ENCODE measurements at places on chromosomes 12 and 14. TPM values are rescaled to one million over a fixed set of nuclear protein-coding genes. Genes with fewer than 3 reads are reported as not detected.

The FOXN4 gene
- not detected for total RNA-seq

- no peak for DNase-seq
- no peak overlapping the region for H3K4me3 ChIP-seq
- H3K4me1 ChIP-seq: peaks cover 9% of the 10 kb centered on the region
- H3K36me3 ChIP-seq: peaks cover 24% of the 10 kb centered on the region
- no peak overlapping the region for H3K27ac ChIP-seq
Measured at GRCh38 chr14:75469164-75469563, 41.3 kb downstream of the JDP2 start.

- H3K36me3 ChIP-seq: no peaks in the 10 kb centered on the region
- no peak for DNase-seq
- no peak overlapping the region for H3K4me3 ChIP-seq
- H3K4me1 ChIP-seq: no peaks in the 10 kb centered on the region
Measured at GRCh38 chr14:42719391-42719790, 1112.7 kb downstream of the LRFN5 start.

The LTB4R2 gene
- 66.5 TPM for total RNA-seq

The SARNP gene
- 33.1 TPM for total RNA-seq

The ALX1 gene
- 2.0 TPM for total RNA-seq

DNA sequence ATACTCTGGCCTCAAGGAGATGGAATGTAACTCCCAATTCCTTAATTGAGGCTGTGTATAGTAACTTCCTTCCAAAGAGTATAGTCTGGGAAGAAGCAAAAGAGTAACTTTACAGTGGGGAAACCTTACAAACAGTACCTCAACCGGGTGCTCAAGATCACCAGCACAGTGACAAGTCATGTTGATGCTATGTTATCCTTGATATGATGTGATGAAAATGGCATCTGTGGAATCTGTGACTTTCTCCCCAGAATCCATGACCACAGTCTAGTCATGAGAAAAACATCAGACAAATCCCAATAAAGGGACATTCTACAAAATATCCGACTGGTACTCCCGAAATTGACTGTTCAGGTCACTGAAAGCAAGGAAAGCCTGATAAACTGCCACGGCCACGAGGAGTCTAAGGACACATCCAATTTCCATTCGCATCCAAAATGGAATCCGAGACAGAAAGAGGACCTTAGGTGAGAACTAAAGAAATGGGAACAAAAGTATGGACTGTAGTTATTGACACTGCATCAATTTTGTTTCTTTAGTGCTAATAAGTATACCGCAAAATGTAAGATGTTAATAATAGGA is 97.3 kb upstream of the FRMD6 start:
- peaks cover 8% of the 10 kb centered on the region for H3K4me1 ChIP-seq
- no peak overlapping the region for H3K4me3 ChIP-seq
- no peak for DNase-seq
- no peaks in the 10 kb centered on the region for H3K27me3 ChIP-seq
- H3K27ac ChIP-seq: no peak overlapping the region
- no peaks in the 10 kb centered on the region for H3K36me3 ChIP-seq

DNA sequence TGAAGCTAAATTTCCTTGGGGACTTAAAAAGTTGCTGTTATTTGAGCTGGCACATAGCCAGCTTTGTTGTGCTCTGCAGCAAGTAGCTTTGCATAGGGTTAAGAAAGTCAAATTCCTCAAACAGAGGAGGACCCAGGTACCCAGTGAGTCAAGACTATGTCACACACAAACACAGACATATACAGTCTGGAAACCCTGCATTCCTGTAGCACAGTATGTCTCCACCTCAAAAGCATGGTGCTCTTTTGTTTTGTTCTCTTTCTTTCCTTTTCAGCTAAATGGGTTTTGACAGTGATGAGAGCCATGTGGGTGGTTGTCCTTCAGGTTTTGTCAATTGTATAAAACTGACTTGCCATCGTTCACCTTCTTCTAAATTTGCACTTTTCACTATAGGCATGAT is 179.6 kb upstream of the DIO2 start:
- no peaks in the 10 kb centered on the region for H3K27me3 ChIP-seq
- H3K27ac ChIP-seq: no peak overlapping the region
- H3K4me1 ChIP-seq: peaks cover 51% of the 10 kb centered on the region
- DNase-seq: no peak
- no peak overlapping the region for H3K4me3 ChIP-seq

The OR6C2 gene
- not detected for total RNA-seq

DNA sequence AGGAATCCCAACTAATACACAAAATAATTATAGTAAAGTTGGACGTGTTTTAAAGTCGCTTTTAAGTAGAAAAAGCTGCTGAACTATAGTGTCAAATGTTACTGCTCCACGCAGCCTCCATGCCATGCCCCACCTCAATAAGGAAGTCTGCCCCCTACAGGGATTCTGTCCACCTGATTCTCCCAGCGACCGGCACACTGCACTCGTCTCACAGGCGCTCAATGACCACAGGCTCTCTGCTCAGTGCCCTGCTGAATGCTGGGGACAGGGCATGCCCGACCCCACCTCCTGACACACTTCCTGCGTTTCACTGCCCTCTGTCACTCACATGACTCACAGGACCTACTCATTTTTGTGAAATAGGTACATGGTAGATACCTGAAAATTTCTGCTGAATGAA is 48.9 kb downstream of the BDKRB1 start:
- no peak overlapping the region for H3K27ac ChIP-seq
- H3K27me3 ChIP-seq: no peaks in the 10 kb centered on the region
- H3K36me3 ChIP-seq: no peaks in the 10 kb centered on the region
- no peak overlapping the region for H3K4me3 ChIP-seq

DNA sequence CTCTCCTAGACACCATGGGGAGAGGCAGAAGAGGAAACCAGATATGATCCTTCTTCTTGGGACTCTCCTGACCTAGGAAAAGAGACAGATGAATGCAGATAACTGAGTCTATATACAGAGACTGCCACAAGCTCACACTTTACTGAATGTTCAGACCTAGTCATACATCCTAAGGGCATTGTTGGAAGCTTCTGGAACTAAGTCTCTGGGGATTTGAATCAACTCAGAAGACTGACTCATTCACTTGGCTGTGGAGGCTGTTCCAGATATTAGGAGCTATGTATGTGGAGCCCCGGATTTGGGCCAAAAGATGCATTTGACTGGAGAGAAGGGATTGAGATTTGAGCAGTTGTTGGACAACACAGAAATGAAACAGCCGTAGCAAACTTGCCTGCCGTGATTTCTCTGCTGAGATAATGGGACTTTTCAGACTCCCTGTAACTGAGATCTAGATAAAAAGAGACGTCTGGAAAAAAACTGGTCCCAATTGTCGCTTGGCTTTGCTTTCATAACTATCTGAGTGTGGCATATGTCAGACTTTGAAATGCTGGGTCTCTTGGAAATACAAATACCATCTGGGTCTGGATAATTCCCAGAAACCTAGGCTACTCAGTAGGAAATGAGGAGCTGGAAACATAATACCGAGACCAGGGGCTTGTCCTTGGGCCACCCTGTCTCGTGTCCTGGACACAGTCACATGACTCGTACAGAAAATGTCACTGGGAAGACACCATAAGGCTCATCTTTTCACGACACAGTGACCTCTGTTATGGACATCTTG is 396.8 kb downstream of the NUAK1 start:
- H3K4me1 ChIP-seq: peaks cover 34% of the 10 kb centered on the region
- peak overlapping the region; percentile 68 for H3K27ac ChIP-seq
- DNase-seq: no peak
- no peaks in the 10 kb centered on the region for H3K27me3 ChIP-seq
- no peak overlapping the region for H3K4me3 ChIP-seq

GRCh38 chr12:48995086-48995879 is 3.9 kb downstream of the DDN start:
- no peak overlapping the region for H3K27ac ChIP-seq
- H3K4me1 ChIP-seq: peaks cover 48% of the 10 kb centered on the region
- H3K4me3 ChIP-seq: peak overlapping the region; percentile 22
- DNase-seq: no peak
- H3K36me3 ChIP-seq: no peaks in the 10 kb centered on the region

The ANGEL1 gene
- 13.0 TPM for total RNA-seq

DNA sequence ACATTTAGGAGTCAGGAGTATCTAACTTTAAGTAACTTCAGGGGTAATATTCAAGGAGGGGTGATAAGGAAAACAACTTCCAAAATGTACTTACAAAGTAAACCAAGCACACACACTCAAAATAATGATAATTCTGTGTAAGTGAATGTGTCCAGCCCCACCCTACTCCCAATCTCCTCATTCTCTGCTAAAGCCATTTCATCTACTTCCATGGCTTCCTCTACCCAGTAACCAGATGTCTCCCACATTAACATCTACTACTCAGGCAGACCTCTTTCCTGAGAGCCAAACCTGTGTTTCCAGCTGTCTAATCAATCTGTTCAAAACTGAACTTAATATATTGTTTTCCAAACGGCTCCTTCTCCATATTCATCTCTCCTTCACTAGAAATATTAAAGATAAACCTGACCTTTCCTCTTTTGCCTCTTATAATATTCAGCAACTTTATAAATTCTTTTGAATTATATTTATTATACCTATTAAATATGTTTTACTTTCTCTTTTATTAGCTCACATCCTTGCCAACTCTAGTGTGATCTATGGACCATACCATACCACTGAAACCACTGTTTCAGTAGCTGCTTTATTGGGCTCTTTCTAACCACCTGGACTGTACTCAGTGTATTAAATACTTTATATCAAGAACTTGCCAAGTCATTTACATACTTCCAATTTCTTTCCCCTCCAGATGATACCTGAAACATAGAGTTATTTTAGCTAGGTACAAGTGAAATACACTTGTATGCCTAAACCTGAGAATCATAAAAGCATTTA is 170.7 kb downstream of the PPFIA2 start:
- H3K27ac ChIP-seq: no peak overlapping the region
- no peaks in the 10 kb centered on the region for H3K27me3 ChIP-seq
- no peak overlapping the region for H3K4me3 ChIP-seq
- no peak for DNase-seq
- H3K36me3 ChIP-seq: no peaks in the 10 kb centered on the region
- no peaks in the 10 kb centered on the region for H3K4me1 ChIP-seq

The FBLN5 gene
- 240 TPM for total RNA-seq

The IFNG-AS1 gene
- not detected for total RNA-seq

The LGALS3 gene
- 417 TPM for total RNA-seq

DNA sequence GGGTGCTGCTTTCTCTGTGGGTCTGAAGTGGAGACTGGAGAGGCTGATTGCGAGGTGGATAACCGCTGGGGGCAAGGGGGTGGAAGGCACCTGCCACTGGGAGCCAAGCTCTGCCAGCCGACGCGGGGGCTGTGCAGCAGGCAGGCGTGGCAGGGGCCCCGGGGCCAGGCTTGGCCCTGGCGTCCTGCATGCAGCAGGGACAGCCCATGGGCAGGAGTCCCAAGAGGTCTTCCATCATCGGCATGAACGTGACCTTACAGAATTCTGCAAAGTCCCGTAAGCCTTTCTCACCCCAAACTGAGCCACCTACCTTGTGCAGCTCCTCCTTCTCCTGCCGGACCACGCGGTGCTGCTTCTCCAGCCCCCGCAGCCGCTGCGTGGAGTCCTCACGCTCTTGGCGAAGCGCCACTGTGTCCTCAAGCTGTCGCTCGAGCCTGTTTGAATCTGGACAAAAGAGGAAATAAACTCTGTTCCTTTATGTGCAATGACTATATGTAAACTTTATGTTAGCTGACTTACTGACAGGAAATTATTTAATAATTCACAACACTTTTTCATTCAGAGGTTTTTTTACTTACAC is 51.3 kb downstream of the AMN start:
- H3K4me3 ChIP-seq: no peak overlapping the region
- no peaks in the 10 kb centered on the region for H3K4me1 ChIP-seq
- H3K36me3 ChIP-seq: peaks cover 84% of the 10 kb centered on the region
- no peaks in the 10 kb centered on the region for H3K27me3 ChIP-seq

Data from vagina (tissue), 2 donors.